B cell (primary cell): ENCODE measurements at places on chromosomes 1 and 21.

- H3K36me3 ChIP-seq, result no peaks in the 10 kb centered on the region
- H3K27me3 ChIP-seq, result no peaks in the 10 kb centered on the region
- no peak overlapping the region for H3K27ac ChIP-seq
These were observed 57.0 kb downstream of the PTGER3 start for GRCh38 chr1:70990469-70991253.

GRCh38 chr1:51314974-51315373 lies 15.4 kb downstream of the TTC39A start:
- no peak for DNase-seq
- H3K36me3 ChIP-seq, result no peaks in the 10 kb centered on the region
- no peak overlapping the region for H3K27ac ChIP-seq
- no peak overlapping the region for H3K4me3 ChIP-seq

DNA sequence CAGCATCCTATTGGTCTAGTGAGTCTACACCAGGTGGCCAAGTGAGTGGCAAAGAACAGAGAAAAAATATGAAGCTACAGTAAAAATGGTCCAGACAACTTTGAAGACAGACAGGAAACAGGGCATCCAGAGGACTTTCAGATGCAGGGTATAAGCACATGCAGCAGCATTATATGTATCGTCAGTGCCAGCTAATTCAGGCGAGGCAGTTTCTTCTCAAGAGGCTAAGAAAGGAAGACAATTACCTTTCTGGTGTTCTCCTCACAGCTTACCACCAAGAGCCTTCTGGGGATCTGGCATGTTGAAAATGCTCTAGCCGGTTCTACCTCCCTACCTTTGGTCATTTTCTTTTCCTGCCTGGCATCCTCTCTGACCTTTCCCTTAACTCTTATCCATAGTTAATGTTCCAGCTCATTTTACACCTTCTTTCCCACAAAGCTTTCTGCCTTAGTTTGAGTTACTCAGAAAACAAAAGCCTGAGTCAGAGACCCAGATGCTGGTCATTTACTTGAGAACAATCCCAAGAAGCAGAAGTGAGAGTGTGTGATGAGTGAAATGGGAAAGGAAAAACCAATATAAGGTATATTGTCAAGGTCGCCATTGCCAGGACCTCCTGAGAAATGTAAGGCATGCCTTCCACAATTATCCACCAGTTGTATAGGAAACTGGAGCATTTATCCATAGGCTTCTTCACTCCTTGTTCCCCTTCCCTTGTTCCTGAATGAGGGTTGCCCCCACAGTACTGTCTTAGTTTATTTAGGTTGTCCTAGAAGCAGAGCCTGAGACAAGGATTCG lies 444.1 kb downstream of the PLPP3 start:
- no peak for DNase-seq
- H3K4me1 ChIP-seq, result peaks cover 13% of the 10 kb centered on the region
- no peak overlapping the region for H3K27ac ChIP-seq

DNA sequence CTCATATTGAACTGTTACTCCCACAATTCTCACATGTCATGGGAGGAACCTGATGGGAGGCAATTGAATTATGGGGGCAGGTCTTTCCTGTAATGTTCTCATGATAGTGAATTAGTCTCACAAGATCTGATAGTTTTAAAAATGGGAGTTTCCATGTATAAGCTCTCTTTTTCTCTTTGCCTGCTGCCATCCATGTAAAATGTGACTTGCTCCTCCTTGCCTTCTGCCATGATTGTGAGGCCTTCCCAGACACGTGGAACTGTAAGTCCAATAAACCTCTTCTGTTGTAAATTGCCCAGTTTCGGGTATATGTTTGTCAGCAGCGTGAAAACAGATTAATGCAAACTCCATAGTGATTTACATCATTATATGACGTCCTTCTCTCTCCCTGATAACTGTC lies 759.7 kb upstream of the RGS18 start:
- no peak overlapping the region for H3K27ac ChIP-seq
- H3K27me3 ChIP-seq, result no peaks in the 10 kb centered on the region
- no peaks in the 10 kb centered on the region for H3K36me3 ChIP-seq
- no peaks in the 10 kb centered on the region for H3K4me1 ChIP-seq
- no peak overlapping the region for H3K4me3 ChIP-seq

DNA sequence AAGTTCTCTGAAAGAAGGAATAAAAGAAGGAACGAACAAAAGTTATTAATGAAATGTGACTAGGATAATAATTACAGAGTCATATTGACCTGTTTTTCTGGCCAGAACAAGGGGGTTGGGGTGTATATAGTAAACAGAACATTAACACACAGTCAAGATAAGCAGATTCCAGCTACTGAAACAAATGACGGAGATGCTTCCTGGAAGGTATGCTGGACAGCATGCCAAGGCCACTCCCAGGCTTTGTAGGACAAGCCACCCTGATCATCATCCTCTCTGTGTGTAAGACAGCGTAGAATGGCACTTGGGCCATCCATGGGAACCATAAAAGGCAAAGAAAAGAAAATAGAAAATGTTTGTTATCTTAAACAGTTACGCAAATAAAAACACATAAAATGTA lies 120.7 kb downstream of the TGFBR3 start:
- H3K27me3 ChIP-seq, result no peaks in the 10 kb centered on the region
- H3K36me3 ChIP-seq, result no peaks in the 10 kb centered on the region
- DNase-seq, result no peak
- no peak overlapping the region for H3K27ac ChIP-seq
- H3K4me3 ChIP-seq, result no peak overlapping the region

- H3K4me1 ChIP-seq, result no peaks in the 10 kb centered on the region
- DNase-seq, result no peak
- H3K36me3 ChIP-seq, result no peaks in the 10 kb centered on the region
- H3K27me3 ChIP-seq, result no peaks in the 10 kb centered on the region
- no peak overlapping the region for H3K4me3 ChIP-seq
These were observed 37.0 kb upstream of the GORAB start for GRCh38 chr1:170495006-170495405.

GRCh38 chr1:150619576-150620509 lies 9.6 kb downstream of the ENSA start:
- peaks cover 24% of the 10 kb centered on the region for H3K4me1 ChIP-seq
- peaks cover 71% of the 10 kb centered on the region for H3K36me3 ChIP-seq
- H3K27ac ChIP-seq, result no peak overlapping the region
- no peaks in the 10 kb centered on the region for H3K27me3 ChIP-seq

DNA sequence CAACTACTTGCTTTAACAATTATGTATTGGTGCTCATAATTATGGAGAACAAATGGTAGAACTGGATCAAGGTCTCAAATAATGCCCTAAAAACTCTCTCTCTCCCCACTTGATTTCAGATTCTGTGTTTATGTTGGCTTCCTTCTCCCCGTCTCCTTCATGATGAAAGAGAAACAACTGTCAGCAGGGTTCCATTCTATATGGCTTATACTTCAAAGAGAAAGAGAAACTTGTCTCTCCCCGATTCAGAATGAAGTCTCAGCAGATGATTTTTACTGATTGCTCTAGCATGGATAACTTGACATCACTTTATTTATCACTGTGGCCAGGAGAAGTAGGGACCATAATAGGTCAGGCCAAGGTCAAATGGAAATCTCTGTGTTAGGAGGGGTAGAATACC lies 575.6 kb downstream of the AGBL4 start:
- H3K4me3 ChIP-seq, result no peak overlapping the region
- H3K4me1 ChIP-seq, result no peaks in the 10 kb centered on the region
- no peak for DNase-seq
- no peak overlapping the region for H3K27ac ChIP-seq

DNA sequence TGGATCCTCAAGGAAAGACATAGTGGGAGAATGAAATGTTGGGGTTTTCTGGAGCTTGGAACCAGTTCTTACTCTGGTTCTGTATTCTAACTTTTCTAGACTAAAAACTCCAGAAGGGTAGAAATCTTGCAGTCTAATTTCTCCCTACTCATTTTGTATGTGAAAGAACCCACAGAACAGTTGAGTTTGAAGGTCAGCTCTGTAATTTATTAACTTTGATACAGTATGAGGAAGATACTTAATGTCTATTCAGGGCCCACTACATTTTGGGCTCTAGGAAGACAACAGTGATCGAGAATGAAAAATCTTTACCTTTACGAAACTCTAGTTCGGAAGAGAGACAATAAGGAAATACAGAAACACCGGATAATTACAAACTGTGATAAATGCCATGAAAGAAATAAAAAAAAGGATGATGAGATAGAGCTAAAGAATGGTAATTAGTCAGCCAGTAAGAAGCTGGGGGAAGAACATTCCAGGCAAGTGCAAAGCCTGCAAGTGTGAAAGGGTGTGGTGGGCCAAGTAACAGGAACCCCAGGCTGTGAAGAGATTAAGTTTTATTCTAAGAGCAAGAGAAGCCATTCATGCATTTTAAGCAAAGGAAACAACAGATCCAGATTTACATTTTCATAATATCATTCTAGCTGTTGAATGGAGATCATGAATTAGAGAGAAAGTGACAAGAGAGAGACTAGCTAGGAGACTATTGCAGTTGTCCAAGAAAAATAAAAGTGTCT lies 159.9 kb upstream of the HMCN1 start:
- no peak overlapping the region for H3K27ac ChIP-seq
- peaks cover 14% of the 10 kb centered on the region for H3K4me1 ChIP-seq
- no peaks in the 10 kb centered on the region for H3K27me3 ChIP-seq
- no peaks in the 10 kb centered on the region for H3K36me3 ChIP-seq
- no peak for DNase-seq

GRCh38 chr1:83791821-83792437 lies 207.0 kb downstream of the TTLL7 start:
- no peak overlapping the region for H3K27ac ChIP-seq
- H3K27me3 ChIP-seq, result no peaks in the 10 kb centered on the region
- H3K36me3 ChIP-seq, result no peaks in the 10 kb centered on the region
- DNase-seq, result no peak
- no peak overlapping the region for H3K4me3 ChIP-seq
- no peaks in the 10 kb centered on the region for H3K4me1 ChIP-seq

DNA sequence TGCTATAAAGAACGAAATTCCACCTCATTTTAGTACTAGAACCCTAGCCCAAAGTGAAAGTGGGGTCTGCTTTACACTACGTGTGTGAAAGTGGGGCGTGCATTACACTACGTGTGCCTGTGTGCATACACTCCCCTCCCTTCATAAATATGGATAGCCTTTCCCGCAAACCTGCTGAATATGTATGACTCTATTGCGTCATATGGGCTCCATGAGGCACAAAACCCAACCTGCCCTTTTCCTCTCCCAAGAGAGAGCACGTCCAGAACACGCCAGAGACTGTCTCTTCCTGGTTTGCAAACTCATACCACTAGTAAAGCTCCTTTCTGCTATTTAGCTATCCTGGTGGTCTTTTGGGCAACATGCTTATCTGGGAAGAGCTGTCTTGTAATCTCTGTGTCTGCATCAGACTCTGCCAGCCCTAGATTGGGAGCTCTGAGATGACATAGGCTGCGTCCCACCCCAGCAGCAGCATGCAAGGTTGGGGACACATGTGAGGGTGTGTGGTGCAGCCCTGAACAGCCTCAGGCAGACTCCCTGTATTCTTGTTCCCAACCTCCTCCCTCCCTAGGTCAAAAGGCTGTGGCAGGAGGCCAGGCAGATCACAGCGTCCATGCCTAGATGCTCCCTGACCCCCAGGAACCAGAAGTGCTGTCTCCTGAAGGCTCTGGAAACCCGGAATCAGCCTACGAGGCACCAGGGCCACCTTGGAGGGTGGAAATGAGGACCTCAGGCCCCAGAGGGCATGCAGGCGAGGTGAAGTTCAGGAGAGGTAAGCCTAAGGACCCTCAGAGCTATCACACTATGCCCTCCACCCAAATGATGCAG lies 12.3 kb upstream of the PADI1 start:
- peaks cover 11% of the 10 kb centered on the region for H3K4me1 ChIP-seq
- no peak for DNase-seq
- no peak overlapping the region for H3K4me3 ChIP-seq
- no peaks in the 10 kb centered on the region for H3K27me3 ChIP-seq
- H3K27ac ChIP-seq, result no peak overlapping the region
- no peaks in the 10 kb centered on the region for H3K36me3 ChIP-seq

DNA sequence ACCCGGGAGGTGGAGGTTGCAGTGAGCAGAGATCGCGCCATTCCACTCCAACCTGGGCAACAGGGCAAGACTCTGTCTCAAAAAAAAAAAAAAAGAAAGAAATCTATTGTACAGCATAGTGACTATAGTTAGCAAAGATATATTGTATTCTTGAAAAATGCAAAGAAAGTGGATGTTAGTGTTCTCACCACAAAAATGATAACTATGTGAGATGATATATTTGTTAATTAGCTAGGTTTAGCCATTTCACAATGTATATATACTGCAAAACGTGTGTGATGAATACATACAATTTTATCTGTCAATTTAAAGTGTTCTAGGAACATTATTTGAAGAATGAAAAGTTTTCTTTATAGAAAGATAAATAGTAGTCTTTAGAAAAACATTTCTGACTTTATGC lies 179.9 kb downstream of the AK5 start:
- no peak overlapping the region for H3K4me3 ChIP-seq
- no peaks in the 10 kb centered on the region for H3K27me3 ChIP-seq
- no peaks in the 10 kb centered on the region for H3K4me1 ChIP-seq
- no peak overlapping the region for H3K27ac ChIP-seq
- DNase-seq, result no peak

DNA sequence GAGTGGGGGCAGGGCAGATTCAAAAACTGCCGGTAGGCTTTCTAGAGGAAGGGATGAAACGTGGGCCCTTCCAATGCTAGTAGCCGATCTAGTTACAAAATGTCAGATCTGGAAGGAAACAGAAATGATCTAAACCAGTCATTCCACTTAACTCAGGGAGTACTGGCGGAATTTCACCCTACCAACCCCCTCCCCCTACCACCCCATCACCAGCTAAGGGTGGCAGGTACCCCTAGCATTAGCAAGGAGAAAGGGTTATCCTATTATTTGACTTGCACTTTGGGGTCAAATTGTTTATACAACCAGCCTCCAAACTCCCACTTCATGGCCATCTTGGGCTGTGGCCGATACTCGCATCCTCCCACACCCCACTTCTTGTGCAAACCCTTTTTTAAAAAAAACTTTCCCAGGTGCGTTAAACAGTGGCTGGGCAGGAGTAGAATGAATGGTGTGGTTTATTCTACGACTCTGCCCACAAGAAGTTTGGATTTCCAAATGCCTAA lies 644 bp upstream of the MRPL24 start:
- peaks cover 41% of the 10 kb centered on the region for H3K36me3 ChIP-seq
- H3K4me3 ChIP-seq, result peak overlapping the region; percentile 23
- peaks cover 19% of the 10 kb centered on the region for H3K4me1 ChIP-seq
- DNase-seq, result no peak
- no peaks in the 10 kb centered on the region for H3K27me3 ChIP-seq

- peaks cover 78% of the 10 kb centered on the region for H3K36me3 ChIP-seq
- no peak overlapping the region for H3K4me3 ChIP-seq
- DNase-seq, result no peak
- no peaks in the 10 kb centered on the region for H3K27me3 ChIP-seq
These were observed 27.8 kb downstream of the RALGPS2 start for GRCh38 chr1:178752891-178753290.

DNA sequence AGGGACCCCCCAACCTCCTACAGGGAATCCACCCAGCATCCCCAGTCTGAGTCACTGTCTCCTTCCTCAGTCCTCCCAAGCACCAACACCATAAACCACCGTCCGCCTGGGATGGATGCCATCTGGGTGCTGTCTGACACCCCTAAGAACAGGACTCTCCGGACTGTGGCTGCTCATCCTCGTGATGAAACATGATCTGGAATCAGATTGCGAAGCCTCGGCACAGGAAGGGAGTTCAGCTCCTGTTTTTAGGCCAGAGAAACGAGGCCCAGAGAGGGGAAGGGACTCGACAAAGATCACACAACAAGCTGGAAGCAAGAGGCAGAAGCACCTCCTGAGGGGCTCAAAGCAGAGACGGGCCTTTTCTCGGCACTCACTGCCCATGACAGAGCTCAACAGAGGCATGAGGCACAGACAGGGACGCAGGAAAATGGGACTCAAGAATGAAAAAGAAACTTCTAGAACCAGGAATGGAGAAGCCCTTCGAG lies 8.4 kb downstream of the KCNN3 start:
- H3K36me3 ChIP-seq, result no peaks in the 10 kb centered on the region
- H3K27ac ChIP-seq, result no peak overlapping the region
- DNase-seq, result no peak
